GM12878 (cell line): ENCODE measurements at places on chromosomes 1 and 21.
A peak's percentile ranks its signal among the peaks of the same experiment; 100 is the strongest.

DNA sequence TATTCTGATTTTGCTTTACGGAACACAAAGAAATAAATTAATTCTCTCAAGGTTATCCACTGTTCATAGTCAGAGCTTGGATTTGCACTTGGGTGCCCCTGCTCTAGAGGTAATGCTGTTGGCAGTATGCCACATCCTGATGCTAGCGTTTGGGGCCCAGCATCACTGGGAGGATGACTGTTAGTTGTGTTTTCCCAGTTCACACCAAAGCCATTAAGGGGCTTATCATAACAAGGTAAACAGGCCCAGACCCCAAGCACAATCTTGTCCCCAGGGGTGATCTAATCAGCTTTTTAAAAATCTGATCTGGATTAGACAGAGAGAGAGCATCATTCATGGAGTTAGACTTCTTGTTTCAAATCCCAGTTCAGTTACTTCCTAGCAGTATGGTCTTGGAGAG, 60.2 kb upstream of the PBX1 start:
- no peaks in the 10 kb centered on the region for H3K4me1 ChIP-seq
- H3K36me3 ChIP-seq: no peaks in the 10 kb centered on the region
- no peak for DNase-seq
- H3K4me3 ChIP-seq: no peak overlapping the region

GRCh38 chr1:150156868-150157603, 7.3 kb downstream of the PLEKHO1 start:
- peak overlapping the region; percentile 28 for H3K27ac ChIP-seq
- H3K27me3 ChIP-seq: no peaks in the 10 kb centered on the region
- peaks cover 40% of the 10 kb centered on the region for H3K36me3 ChIP-seq
- H3K4me3 ChIP-seq: no peak overlapping the region
- H3K4me1 ChIP-seq: peaks cover 53% of the 10 kb centered on the region
- DNase-seq: no peak

- no peak overlapping the region for H3K27ac ChIP-seq
- no peaks in the 10 kb centered on the region for H3K27me3 ChIP-seq
- DNase-seq: no peak
- no peaks in the 10 kb centered on the region for H3K36me3 ChIP-seq
- H3K4me1 ChIP-seq: peaks cover 10% of the 10 kb centered on the region
Measured at GRCh38 chr1:212656730-212657129, 42.9 kb downstream of the BATF3 start.

DNA sequence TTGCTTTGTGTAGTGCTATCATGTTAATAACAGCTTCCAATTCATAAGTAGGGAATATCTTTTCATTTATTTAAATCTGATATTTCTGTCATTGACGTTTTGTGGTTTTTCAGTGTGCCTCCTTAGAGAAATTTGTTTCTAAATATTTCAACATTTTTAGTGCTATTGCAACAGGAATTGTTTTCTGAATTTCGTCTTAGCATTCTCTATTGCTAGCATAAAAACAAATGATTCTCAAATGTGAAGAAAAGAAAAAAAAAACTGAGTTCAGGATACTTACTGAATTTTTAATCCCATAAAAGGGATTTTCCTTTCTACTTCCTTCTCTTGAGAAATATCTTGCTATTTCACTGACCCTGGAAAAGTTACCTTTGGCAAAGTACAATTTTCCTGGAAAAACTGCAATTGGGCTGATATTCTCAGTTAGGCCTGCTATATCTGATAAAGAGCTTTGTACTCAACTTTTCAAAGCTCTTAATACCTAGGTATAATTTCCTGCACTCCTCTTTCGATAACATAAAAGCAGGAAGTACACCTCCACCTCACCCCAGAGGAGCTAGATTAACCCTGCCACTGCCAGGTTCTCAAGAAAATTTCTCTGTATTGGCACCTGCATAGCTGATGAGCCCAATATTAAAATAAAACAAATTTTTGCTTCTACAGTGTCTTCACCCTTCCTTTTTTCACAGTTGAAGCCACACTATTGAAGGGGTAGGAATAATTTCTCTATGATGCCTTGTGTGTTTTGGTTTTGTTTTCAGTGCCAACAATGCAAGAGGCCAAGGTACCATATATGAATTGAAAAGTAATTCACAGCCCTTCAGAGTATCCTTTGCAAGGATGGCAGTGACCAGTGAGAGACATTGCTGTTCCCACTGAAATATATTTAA, 35.6 kb downstream of the PTPN14 start:
- no peaks in the 10 kb centered on the region; the same call in 1 of the 2 replicates for H3K27me3 ChIP-seq
- no peak overlapping the region for H3K4me3 ChIP-seq
- H3K4me1 ChIP-seq: no peaks in the 10 kb centered on the region
- H3K27ac ChIP-seq: no peak overlapping the region
- no peaks in the 10 kb centered on the region for H3K36me3 ChIP-seq

DNA sequence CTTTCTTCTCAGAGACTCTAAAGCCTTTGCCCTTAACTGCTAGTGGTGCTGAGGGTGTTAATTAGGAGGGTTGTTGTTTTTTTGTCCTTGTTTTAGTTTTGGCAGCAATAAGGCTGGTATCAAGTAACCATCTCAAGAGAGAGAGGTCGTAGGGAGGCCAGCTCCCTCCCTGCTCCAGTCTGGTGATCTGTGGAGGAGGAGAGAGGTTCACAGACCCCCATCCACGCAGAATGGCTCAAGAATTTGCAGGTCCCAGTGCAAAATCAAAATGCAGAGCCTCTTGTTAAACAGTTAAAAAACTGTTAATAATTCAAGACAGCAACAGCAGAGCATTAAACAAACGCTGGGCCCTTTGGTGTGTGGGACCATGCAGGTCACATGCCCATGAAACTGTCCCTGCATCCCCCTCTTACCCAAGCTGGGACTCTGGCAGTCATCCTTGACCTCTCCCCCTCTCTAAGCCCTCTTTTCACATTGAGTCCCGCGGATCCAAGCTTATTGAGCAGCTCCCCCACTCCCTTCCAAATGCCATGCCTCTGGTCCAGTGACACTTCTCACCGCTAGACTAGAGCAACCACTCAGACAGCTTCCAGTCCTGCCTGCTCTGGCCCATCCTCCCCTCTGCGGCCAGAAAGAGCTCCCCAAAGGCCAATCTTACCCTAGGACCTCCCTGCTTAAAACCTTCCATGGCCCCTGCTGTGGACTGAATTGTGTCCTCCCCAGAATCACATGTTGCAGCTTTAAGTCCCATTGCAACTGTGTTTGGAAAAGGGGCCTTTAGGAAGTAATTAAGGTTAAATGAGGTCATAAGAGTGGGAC, 47.7 kb upstream of the RPL11 start:
- H3K36me3 ChIP-seq: no peaks in the 10 kb centered on the region
- no peak for DNase-seq
- H3K4me3 ChIP-seq: no peak overlapping the region
- H3K4me1 ChIP-seq: peaks cover 3% of the 10 kb centered on the region; the same call in 1 of the 2 replicates

DNA sequence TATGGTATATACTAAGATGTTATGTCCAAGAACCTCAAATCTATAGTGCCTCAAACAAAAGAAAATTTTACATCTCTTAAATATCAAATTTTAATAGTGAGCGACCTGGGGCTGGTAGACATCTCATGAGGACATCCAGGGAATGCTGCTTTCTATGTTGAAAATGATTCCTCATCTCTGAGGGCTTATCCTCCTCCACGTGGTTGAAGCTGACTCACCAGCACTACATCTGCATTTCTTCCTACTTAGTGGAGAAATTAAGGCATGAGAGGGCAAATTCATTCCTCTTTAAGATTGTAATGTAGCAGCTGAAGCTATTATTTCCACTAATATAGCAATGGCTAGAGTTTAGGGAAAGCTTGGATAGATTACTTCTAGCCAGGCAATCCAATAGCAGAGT, 529.5 kb downstream of the COL11A1 start:
- no peak for DNase-seq
- H3K27ac ChIP-seq: no peak overlapping the region
- no peak overlapping the region for H3K4me3 ChIP-seq
- no peaks in the 10 kb centered on the region for H3K27me3 ChIP-seq
- no peaks in the 10 kb centered on the region for H3K4me1 ChIP-seq

- H3K4me3 ChIP-seq: no peak overlapping the region
- H3K36me3 ChIP-seq: no peaks in the 10 kb centered on the region
- H3K4me1 ChIP-seq: peaks cover 4% of the 10 kb centered on the region; the same call in 1 of the 2 replicates
- no peak overlapping the region for H3K27ac ChIP-seq
- H3K27me3 ChIP-seq: no peaks in the 10 kb centered on the region
- DNase-seq: no peak
Measured at GRCh38 chr1:21012937-21013336, 163.8 kb downstream of the EIF4G3 start.

DNA sequence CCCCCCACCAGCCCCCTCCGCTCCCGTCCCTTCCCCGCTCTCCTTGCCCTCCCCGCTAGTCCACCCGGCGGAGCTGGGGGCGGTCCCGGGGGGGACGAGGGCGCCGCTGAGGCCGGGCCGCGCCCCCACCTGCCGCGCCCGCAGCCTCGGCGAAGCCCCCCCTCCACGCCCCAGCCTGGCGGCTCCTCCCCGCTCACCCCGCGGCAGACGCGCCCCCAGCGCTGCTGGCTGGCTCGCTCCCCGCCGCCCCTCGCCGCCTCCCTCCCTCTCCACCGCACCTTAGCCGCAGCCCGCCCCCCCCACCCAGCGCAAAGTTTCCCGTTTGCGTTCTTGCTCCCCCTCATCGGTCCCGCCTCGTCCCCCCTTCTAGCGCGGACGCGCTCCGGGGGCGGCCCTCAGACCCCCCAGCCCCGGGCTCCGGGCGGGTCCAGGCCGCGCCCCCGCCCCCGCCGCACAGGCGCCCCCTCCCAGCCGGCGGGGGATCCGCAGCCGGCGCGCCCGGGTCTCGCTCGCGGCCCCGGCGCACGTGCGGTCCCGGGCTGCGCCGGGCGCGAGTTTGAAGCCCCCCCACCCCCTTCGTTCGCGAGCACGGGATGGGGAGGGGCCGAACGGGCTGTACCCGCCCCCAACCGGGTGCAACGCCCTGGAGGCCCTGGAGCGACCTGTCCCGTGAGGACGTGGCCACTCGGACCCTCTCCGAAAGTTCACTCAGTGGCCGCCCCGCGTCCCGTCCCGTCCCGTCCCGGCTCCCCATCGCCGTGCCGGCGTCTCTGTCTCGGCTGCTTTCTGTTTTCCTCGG, 623 bp downstream of the PTPRF start:
- peaks cover 11% of the 10 kb centered on the region for H3K27me3 ChIP-seq
- H3K27ac ChIP-seq: no peak overlapping the region
- no peak for DNase-seq
- no peaks in the 10 kb centered on the region for H3K36me3 ChIP-seq
- H3K4me3 ChIP-seq: no peak overlapping the region

- no peaks in the 10 kb centered on the region for H3K4me1 ChIP-seq
- H3K4me3 ChIP-seq: no peak overlapping the region
- DNase-seq: no peak
- H3K36me3 ChIP-seq: no peaks in the 10 kb centered on the region
- H3K27me3 ChIP-seq: no peaks in the 10 kb centered on the region
Measured at GRCh38 chr1:222919478-222919865, 104.6 kb downstream of the DISP1 start.

DNA sequence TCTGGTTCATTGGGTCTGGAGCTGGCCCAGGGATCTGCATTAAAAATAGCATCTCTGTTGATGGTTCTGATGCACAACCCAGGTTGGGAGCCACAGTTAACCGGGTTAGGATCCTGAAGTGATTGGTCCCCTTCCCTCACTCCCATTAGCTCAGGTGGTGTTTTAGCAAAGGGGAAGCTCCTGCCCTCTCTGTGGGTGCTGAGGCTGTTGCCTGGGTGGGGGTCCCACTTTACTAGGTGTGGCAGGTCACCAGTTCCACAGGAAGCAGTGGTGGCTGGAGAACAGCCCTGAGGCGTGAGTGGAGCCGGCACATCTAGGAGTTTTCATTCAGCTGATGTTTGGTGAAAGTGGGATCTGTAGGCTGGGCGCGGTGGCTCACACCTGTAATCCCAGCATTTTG, 86.5 kb downstream of the MAN1C1 start:
- peaks cover 11% of the 10 kb centered on the region for H3K27me3 ChIP-seq
- DNase-seq: no peak
- no peaks in the 10 kb centered on the region for H3K4me1 ChIP-seq
- no peaks in the 10 kb centered on the region for H3K36me3 ChIP-seq
- H3K4me3 ChIP-seq: no peak overlapping the region
- no peak overlapping the region for H3K27ac ChIP-seq

DNA sequence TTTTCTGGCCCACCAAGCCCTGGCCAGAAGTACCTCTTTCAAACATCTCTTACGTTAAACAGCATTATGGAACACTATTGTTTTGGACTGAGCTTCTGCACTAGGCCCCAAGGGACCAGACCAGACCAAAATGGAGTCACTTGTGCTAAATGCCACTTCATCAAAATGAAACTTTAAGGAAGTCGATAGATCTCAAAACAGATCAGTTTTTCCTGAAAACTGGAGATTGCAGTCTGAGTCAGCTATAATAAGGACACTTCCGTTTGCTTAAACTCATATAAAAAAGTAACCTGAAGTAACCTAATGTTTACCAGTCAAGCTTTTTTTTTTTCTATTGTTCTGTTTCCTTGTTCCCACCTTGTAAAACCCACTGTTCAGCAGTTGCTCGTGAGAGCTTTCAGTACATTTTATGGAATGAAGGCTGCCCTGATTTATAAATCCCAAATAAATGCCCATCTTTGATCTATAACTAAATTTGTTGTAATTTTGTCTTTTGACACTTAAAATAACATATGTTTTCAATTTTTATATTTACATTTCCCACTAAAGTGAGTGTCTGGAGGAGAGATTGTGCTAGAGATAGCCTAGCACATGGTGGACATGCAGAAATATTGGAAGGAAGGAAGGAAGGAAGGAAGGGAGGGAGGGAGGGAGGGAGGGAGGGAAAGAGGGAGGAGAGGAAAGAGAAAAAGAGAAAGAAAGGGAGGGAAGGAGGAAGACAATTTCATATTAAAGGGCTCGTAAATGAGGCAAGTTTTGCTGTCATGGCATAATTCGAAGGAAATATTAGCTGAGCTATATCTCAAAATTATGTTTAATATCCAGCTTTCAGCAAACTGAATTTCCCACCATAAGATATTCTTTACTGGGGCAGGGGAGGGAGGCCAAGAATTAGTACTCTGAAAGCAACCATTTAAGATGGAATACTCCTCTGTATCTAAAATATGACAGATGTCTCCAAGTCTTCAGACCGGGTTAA, 77.0 kb upstream of the CXADR start:
- no peaks in the 10 kb centered on the region for H3K36me3 ChIP-seq
- H3K4me3 ChIP-seq: no peak overlapping the region
- no peak for DNase-seq
- no peaks in the 10 kb centered on the region for H3K4me1 ChIP-seq
- no peak overlapping the region for H3K27ac ChIP-seq
- no peaks in the 10 kb centered on the region for H3K27me3 ChIP-seq

- no peak overlapping the region for H3K27ac ChIP-seq
- no peaks in the 10 kb centered on the region for H3K27me3 ChIP-seq
- DNase-seq: no peak
- no peaks in the 10 kb centered on the region; the same call in 1 of the 2 replicates for H3K36me3 ChIP-seq
- no peak overlapping the region for H3K4me3 ChIP-seq
Measured at GRCh38 chr21:15027056-15027455, 37.7 kb downstream of the NRIP1 start.

GRCh38 chr1:170239445-170239844, 93.7 kb downstream of the NTMT2 start:
- no peak overlapping the region for H3K4me3 ChIP-seq
- H3K27ac ChIP-seq: no peak overlapping the region
- H3K36me3 ChIP-seq: no peaks in the 10 kb centered on the region
- DNase-seq: no peak
- H3K4me1 ChIP-seq: peaks cover 10% of the 10 kb centered on the region; the same call in 1 of the 2 replicates
